ENCODE measurements at places on chromosomes 7 and 10.

- DNase-seq = no peak
These were observed 57.5 kb downstream of the KLHDC10 start for GRCh38 chr7:130127821-130128317.

DNA sequence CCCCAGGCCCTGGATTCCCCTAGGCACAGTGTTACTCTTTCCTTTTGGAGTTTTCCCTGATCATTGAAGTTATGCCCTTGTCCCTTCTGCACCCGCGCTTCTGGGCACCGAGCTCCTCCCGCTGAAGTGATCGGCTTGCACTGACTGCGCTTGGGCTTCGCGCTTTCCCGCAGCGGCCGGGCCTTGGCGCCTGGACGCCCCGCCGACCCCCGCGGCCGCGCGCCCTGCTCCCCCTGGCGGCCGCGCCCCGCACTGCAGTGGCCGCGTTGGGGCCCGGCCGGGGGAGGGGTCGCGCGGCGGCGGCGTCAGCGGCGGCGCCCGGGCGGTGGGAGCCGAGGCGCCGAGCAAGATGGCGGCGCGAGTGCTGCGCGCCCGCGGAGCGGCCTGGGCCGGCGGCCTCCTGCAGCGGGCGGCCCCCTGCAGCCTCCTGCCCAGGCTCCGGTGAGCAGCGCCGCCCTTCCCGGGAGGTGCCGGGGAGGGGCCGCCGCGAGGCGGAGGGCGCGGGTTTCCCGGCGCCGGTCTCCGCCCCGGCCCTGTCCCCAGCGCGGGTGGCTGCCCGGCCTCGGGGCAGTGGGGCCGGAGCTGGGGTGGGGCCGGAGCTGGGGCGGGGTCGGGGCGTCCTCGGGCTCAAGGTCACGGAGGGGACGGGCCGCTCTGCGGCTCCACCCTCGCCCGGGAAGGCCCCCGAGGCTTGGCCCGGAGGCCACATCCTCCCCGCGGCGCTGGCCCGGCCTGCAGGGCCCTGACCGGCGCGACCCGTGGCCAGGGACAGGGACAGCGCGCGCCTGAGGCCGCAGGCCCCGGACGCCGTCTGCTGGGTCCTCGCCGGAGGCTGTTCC is at the start of gene NIPSNAP2:
Gene NIPSNAP2, plus strand, starts transcription at position 325 of the 839 bp plus-strand sequence. Its CDS starts 25 bp downstream, at position 350.
- DNase-seq = peak; percentile 91

DNA sequence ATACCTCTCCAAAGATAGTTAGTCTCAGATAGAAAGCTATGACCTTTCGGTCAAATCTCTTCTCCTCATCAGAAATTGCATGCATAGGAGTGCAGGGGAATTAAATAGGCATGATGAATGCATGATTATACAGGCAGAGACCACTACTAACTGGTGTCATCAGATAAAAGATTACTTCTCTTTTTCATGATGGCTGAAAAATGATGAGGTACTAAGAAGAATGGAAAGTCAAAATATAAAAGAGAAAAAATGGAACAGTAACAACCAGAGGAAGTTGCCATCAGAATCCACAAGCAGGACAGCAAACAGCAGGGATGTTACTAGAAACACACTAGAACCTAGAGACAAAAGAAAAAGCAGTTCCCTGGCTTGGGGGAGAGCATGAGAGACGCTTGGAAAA is 31.6 kb downstream of the CTTNBP2 start:
- no peak for DNase-seq

DNA sequence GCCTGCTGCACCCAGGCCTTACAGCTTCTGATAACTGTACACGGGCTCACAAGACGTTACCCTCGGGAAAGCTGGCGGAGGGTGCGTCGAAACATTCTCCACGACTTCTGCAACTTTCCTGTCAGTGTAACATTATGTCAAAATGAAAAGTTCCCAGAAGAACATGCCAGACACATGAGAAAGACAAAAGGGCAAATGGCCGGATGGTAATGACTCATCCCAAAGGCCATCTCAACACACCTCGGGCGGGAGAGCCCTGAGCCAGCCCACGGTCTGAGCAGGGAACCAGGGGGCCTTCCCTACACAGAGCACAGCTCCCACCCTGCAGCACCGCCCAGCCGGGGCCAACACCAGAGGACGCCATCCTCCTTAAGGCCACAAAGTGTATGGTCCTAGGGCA is 118.7 kb downstream of the MAD1L1 start:
- no peak for DNase-seq

- DNase-seq = no peak
These were observed 110.4 kb downstream of the AMPH start for GRCh38 chr7:38520741-38521140.

- no peak for DNase-seq
These were observed 173.1 kb upstream of the AGR3 start for GRCh38 chr7:17054836-17055235.

DNA sequence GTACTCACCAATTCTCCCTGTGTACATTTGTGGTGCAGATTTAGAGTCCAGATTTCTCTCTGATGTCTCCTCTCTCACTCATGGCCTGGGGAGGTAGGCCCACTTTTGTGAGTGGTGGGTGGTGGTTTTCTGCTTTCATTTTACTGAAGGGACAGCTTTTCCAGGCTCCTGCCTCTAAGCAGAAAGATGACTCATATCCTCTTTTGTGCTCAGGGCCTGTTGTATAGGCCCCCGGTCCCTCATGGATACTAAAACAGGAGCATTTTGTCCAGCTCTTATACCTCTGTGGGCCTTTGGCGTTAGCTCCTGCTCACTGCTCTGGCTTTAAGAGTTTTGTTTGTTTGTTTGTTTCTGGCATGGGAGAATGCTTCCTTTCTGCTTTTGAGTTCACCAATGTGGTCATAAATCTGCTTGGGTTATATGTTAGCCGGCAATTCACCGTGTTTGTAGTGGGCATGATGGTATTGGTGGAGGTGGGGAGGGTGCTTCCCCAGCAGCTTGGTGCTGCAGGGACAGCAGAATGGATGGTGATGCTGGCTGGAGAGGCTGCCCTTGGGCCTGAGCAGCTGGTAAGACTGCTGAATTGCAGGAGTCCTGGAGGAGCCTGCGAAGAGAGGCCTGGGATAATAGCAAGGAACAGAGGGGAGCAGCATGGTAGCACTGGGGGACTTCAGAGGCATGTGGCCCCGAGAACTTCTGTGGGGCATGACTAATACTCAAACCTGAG is 468.7 kb downstream of the RPS24 start:
- DNase-seq = no peak

DNA sequence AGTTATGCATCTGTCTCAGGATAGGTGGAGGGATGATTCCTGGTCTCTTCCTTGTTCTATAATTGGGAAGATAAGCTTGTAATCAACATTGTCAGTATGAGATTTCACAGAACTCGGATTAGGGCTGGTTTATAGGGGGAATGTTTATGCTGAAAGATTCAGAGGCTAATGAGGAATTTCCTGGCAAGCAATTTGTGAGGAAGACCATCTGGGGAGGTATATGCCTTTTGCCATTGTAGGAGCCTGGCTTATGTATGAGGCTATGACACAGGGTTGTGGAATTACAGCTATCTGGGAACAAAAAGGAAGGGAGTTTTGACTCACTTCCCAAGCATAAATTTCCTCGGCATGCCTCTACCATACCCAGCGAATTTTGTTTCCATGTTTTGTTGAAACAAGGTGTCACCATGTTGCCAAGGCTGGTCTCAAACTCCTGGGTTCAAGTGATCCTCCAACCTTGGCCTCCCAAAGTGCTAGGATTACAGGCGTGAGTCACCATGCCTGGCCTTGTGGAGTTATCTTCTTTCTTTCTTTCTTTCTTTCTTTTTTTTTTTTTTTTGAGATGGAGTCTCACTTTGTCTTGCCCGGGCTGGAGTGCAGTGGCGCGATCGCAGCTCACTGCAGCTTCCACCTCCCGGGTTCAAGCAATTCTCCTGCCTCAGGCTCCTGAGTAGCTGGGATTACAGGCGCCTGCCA is 1.6 kb upstream of the COPS6 start:
- no peak for DNase-seq

GRCh38 chr7:153934048-153934447 is 118.2 kb upstream of the DPP6 start:
- DNase-seq = no peak

DNA sequence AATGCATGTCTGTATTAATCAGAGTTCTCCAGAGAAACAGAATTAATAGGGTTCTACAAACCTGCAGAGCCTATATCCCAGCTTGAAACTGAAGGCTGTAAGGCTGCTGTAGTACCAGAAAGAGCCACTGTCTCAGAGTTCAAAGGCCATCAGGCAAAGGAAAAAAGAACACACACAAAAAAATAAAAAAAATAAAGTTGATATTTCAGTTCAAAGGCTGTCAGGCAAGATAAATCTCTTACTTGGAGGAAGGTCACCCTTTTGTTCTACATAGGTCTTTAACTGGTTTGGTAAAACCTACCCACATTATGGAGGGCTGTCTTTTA is 12.0 kb upstream of the TMEM26 start:
- DNase-seq = no peak

DNA sequence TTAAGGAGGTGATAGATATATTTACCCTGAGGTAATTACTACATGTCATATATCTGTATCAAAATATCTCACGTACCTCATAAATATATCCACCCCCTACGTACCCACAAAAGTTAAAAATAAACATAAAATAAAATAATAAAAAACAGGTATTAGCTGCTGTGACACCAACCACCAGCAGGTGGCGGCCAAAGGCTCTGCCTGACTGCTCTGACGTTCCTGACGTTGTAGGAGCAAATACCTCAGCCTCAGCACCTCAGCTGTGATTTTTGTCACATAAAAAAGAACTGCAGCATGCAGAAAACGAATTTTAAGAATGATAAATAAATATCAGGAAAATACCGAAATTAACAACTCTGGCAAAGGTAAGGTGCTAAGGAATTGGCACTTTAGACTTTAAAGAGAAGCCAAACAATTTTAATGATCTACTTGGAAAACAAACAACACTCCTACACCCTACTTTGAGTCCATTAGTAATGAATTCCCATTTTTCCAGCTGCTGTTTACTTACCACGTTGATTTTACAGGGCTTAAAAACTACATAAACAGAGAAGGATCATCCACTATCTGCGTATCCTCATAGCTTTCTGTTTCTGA is 125.4 kb upstream of the TARP start:
- DNase-seq = peak; percentile 59

DNA sequence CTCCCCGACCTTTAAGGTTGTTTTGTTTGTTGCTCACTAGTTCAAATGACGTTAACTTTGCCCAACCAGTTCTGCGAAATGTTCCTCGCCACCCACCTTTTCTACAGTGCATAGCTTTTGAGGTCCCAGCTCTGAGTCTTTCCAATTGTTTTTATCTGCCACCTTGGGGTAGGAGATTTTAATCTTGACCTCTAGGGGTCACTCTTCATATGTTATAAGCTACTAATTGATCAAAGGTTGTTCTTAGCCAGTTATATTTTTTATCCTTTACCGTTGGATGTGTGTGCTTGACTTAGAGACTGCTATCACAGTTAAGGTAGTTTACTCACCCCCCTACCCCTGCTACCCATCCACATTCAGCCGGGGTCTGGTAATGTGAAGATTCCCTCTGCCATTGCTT is 372.4 kb downstream of the SUGCT start:
- no peak for DNase-seq

GRCh38 chr10:116737627-116738327 is 4.6 kb downstream of the HSPA12A start:
- DNase-seq = no peak

GRCh38 chr7:111132833-111133232 is 41.9 kb downstream of the LRRN3 start:
- DNase-seq = no peak
